Muscle of back (tissue), 13 donors: ENCODE measurements at places on chromosomes 4 and X. TPM values are rescaled to one million over a fixed set of nuclear protein-coding genes. Genes with fewer than 3 reads are reported as not detected.

EREG gene
- not detected for polyA plus RNA-seq

ACTRT1 gene
- not detected for polyA plus RNA-seq

RTL9 gene
- polyA plus RNA-seq, result 1.9 TPM

INTS12 gene
- polyA plus RNA-seq, result 29.2 TPM

GPRIN3 gene
- polyA plus RNA-seq, result 3.4 TPM

NSG1 gene
- 1.3 TPM for polyA plus RNA-seq

MAGEA2 gene
- polyA plus RNA-seq, result not detected

UBL4A gene
- 24.5 TPM for polyA plus RNA-seq

NAA15 gene
- 31.6 TPM for polyA plus RNA-seq
